A549 treated with dexamethasone at 1 μM for 4 hours (cell line): ENCODE measurements at places on chromosomes 1 and 21. TPM values are rescaled to one million over a fixed set of nuclear protein-coding genes. Genes with fewer than 3 reads are reported as not detected.

GPR37L1 gene
- total RNA-seq: 0.12 to 0.18 TPM (median 0.14 TPM) in 5 replicates

BTBD8 gene
- 0.39 to 0.86 TPM (median 0.55 TPM) in 5 replicates for total RNA-seq

PROK1 gene
- total RNA-seq: not detected in 5 replicates

FABP3 gene
- total RNA-seq: not detected in 5 replicates

LRRC7 gene
- total RNA-seq: not detected in 5 replicates

IPO13 gene
- total RNA-seq: 10.0 to 18.1 TPM (median 15.8 TPM) in 5 replicates

LEPROT gene
- 40.7 to 54.7 TPM (median 46.7 TPM) in 5 replicates for total RNA-seq

ASCL5 gene
- 0.09 to 0.13 TPM (median 0.11 TPM) in 5 replicates for total RNA-seq

CD5L gene
- not detected in 5 replicates for total RNA-seq

LMOD1 gene
- not detected in 5 replicates for total RNA-seq

KIAA0040 gene
- total RNA-seq: 0.76 to 1.4 TPM (median 1.1 TPM) in 5 replicates

DCST1 gene
- total RNA-seq: 0.05 to 0.06 TPM (median 0.06 TPM) in 3 of 5 replicates, not detected in the others

ELF3 gene
- total RNA-seq: 101 to 133 TPM (median 107 TPM) in 5 replicates

RIPK4 gene
- 16.0 to 23.1 TPM (median 20.0 TPM) in 5 replicates for total RNA-seq

CD84 gene
- total RNA-seq: not detected in 5 replicates

AMY1B gene
- total RNA-seq: not detected in 5 replicates

TLR5 gene
- 0.12 to 0.29 TPM (median 0.25 TPM) in 5 replicates for total RNA-seq

ITLN2 gene
- 0.66 to 1.1 TPM (median 0.82 TPM) in 5 replicates for total RNA-seq

CACNA1E gene
- under 0.01 to 0.01 TPM (median 0.01 TPM) in 3 of 5 replicates, not detected in the others for total RNA-seq

TXNIP gene
- 0.37 to 0.81 TPM (median 0.52 TPM) in 5 replicates for total RNA-seq

FCGR3B gene
- total RNA-seq: not detected in 5 replicates
